ENCODE measurements at places on chromosomes 3 and 15.
A peak's percentile ranks its signal among the peaks of the same experiment; 100 is the strongest.

- DNase-seq: no peak
Observed at GRCh38 chr3:5096336-5097008, 25.6 kb upstream of the ARL8B start.

- DNase-seq: no peak
Observed at GRCh38 chr15:43441316-43441715, 51.6 kb downstream of the TP53BP1 start.

DNA sequence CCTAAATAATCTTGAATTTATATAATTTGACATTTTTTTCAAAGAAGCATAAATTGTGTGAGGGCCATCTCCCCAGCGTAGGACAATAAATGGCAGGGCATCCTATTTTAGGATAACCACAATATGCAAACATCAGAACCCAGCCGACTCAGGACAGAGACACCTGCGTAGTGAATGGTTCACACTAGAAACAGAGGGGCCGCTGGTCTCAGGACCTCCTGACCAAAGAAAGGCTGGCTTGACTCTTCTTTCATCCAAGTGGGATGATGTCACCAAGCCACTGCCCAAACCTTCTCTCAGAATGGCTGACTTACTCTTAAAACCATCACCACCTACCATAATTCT, 162.1 kb downstream of the FOXP1 start:
- no peak for DNase-seq

- no peak for DNase-seq
Observed at GRCh38 chr15:57286446-57287122, 89.7 kb upstream of the CGNL1 start.

GRCh38 chr3:41239587-41239986, 40.3 kb downstream of the CTNNB1 start:
- DNase-seq: no peak

GRCh38 chr15:60510006-60510405, 31.1 kb upstream of the ICE2 start:
- DNase-seq: no peak

DNA sequence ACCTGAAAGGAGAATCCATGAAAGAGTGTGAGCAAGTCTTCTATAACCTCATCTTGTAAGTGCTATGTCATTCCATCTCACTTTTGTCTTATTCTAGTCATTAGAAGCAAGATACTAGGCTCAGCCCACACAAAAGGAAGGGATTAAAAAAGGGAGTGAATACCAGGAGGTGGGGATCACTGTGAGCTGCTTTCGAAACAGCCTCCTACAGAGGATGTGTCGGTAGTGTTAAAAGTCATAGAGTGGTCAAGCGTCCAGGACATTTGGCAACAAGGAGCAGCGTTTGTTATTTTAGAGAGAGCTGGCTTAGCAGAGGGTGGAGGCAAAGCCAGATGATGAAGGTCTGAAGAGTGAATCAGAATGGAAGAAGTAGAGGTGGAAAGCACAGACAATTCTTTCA, 11.7 kb upstream of the ZNF148 start:
- DNase-seq: no peak

GRCh38 chr3:115808816-115809215, 185.5 kb downstream of the GAP43 start:
- no peak for DNase-seq

DNA sequence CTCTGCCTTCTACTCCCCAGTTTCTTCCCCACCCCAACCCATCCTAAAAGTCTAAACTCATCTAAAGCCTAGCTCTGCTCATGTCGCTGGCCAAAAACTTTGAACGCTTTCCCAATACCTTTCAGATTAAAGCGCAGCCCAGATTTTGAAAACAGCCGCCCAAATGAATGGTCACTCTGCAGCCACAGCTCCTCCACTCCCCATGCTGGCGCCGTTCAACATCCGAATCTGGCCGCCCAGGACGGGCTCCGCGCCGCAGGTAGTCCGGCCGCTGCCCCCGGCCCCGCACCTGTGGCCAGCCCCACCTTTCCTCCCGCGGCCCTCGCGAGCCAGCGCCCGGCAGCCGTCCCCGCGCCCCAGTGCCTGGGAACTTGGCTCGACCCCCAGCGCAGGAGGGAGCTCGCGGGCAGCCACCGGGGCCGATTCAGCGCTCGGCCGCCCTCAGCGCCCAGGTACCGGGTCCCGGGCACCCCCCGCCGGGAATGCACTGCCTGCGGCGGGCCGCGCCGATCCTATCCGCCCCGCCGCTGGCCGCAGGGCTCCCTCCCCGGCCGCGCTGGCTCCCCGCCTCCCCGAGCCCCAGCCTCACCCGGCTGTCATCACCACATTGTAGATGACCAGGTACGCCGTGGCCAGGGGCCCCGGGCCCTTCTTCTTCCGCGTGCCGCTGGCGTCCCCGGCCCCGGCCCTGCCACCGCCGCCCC, 417 bp downstream of the HACD2 start:
- DNase-seq: no peak

DNA sequence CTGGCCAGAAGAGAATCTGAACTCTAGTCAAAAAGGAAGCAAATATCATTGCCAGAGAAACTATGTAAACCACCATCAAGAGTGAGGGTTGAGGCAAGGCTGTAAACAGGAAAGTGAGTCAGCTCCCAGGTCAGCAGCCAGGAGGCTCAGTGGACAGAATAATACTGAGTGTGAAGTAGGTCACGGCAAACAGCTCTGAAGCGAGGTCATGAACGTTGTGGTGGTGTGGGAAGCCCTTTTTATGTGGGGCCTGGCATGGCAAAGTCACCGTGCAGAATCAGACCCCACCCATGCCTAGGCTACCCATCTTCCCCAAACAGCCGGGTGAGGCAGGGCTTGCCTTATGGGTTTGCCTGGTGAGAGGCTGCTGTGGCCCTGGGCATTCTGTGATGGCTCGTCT, 43.9 kb downstream of the THBS1 start:
- peak; percentile 40 for DNase-seq

GRCh38 chr3:122030381-122031122, 8.5 kb upstream of the ILDR1 start:
- DNase-seq: no peak

GRCh38 chr3:150268426-150269391, 139.4 kb upstream of the TSC22D2 start:
- no peak for DNase-seq

- DNase-seq: no peak
Observed at GRCh38 chr15:63236272-63236671, 41.1 kb upstream of the APH1B start.

GRCh38 chr3:160259589-160259988, 34.4 kb downstream of the C3orf80 start:
- no peak for DNase-seq

GRCh38 chr3:128555098-128555825, 62.3 kb upstream of the GATA2 start:
- no peak for DNase-seq

DNA sequence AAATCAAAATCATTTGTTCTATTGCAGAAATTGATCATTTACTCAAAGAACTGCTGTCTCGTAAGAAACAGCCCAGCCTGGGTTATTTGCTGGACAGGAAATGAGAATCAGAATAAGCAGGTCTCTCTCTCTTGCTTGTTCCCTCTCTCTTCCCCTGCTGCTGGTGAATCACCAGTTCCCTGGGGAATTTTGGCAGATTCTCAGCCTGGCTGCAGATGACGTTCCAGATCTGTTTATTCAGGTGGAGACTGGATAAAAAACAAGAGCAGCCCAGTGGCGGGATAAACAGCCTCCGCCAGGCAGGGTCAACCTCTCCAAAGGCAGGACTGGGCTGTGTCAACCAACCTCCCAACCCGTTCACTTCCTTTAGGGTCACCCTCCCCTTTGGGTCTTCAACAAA, 72.1 kb downstream of the LRIG1 start:
- no peak for DNase-seq

DNA sequence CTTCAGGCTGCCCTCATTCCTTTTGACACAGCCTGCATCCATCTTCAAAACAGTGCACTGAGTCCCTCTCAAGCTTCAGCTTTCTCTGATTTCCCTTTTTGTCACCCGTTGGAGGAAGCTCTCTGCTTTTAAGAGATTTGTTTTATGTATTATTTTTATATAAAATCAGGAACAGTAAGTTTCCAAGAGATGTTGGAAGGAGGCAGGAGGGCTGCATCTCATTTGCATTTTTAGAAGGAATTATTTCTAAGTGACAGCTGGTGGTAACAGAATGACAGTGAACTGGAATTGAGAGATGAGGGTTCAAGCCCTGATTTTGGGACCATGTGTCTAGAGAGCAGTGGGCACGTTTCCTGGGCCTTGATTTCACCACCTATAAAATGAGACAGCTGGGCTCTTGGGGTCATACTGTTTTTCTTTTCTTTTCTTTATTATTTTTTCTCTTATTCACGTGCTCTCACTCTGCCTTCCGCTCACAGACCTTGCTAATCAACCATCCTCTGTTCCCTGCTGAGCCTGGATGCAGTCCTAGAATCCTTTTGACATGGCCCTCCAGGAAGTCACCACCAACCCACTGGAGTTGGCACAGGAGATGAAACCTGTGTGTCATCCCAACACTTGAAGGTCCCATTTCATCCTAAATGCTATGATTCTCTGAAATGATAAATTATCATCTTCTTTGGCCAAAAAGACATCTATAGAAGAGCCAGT, 148.6 kb downstream of the CACNA2D3 start:
- DNase-seq: no peak

GRCh38 chr3:129248286-129248979, 973 bp upstream of the COPG1 start:
- DNase-seq: no peak

- DNase-seq: no peak
Observed at GRCh38 chr3:126135406-126136076, 44.8 kb downstream of the ALDH1L1 start.

Data from stimulated activated CD4-positive, alpha-beta T cell treated with anti-CD3 and anti-CD28 coated beads, Interleukin-4, amount 100 ng/mL, for 48 hours (primary cell).